ENCODE measurements at places on chromosomes 3 and 15. TPM values are rescaled to one million over a fixed set of nuclear protein-coding genes. Genes with fewer than 3 reads are reported as not detected.
A peak's percentile ranks its signal among the peaks of the same experiment; 100 is the strongest.

DNA sequence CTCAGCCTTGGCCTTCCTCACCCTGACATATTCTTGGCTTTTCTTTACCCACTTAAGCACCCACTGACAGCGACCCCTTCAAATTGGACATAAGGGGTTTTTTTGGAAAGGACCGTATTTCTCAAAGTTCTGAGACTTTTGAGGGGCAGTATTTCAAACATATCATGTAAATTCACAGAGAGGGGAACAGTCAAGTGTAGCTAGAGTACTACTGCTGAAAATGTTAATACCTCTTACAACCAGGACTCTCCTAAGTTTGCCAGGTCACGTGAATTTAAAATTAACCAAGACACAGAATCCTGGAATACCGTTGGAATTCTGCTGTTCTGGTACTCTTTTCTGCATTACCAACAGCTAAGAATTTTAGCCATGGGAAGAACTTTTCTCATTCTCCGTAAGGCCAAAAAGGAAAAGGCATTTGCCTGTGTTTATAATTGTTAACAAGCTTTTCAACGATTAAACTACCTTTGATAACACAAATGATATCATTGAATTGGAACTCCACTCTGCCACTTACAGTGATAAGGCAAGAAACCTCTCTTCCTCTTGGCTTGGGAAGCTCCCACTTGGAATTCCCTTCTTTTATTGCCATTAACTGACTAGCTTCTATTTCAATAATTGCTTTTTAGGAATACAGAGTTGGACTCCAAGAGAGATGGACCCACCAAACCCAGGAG lies 597 bp upstream of the GBE1 start:
- H3K4me3 ChIP-seq: peak overlapping the region; percentile 79
- H3K4me1 ChIP-seq: peaks cover 40% of the 10 kb centered on the region
- H3K36me3 ChIP-seq: peaks cover 28% of the 10 kb centered on the region
- H3K27me3 ChIP-seq: no peaks in the 10 kb centered on the region

DNA sequence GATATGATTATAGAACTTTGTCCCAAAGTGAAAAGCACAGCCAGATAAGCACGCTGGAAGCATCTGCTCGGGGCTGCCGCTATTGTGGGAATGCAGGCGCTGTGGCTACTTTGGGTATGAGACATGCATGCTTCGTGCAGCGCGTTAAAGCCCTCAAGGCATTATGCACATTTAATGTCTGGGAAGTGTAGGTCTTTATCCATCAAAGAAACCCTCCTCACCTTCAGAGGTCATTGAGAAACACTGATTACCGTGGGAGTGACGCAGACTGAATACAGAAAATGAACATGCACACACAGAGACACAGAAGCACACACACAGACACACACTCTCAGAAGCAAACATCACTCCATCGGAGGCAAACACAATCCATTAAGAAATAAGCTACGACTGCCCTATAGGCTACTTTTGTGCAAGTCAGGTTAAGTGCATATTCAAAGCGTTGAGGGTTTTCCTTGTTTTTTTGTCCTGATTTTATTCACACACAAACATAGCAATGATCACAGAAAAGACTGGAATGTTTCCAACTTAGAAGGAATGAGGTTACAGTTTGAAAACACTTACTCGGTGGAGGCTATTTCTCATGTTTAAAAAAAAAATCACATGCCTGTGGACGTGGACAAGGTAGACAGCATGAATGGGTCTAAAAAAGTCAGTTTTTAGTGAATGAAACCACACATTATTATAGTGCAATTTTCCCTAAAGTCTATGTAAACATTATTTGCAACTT lies 68.5 kb downstream of the PLCH1 start:
- no peak for DNase-seq
- H3K27me3 ChIP-seq: peaks cover 2% of the 10 kb centered on the region
- H3K4me3 ChIP-seq: no peak overlapping the region
- H3K4me1 ChIP-seq: no peaks in the 10 kb centered on the region

GRCh38 chr15:70059476-70060213 lies 38.1 kb downstream of the TLE3 start:
- no peaks in the 10 kb centered on the region for H3K4me1 ChIP-seq
- H3K27ac ChIP-seq: peak overlapping the region; percentile 24
- H3K27me3 ChIP-seq: no peaks in the 10 kb centered on the region
- H3K36me3 ChIP-seq: peaks cover 47% of the 10 kb centered on the region

DNA sequence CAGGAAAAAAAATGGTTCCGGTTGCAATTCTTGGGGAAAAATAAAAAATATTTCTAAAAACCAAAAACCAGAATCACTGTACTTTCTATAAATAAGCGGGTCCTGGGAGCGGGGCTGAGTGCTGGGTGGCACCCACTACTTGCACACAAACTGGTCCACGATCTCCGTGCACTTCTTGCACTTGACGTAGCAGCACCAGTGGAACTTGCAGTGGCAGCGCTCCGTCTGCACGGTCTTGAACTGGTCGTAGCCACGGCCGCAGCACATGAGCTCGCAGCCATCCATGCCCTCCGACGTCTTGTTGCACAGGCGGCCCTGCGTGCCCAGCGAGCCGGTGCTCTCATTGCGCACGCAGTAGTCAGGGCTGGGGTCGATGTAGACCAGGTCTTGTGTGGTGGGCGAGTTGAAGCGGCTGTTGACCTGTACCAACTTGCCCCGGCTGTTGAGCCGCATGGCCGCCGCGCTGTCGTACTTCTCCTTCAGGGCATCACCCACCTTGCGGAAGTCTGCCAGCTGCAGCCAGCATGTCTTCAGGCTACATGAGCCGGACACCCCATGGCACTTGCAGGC lies 17.1 kb downstream of the WNT5A start:
- no peaks in the 10 kb centered on the region for H3K4me1 ChIP-seq
- H3K36me3 ChIP-seq: no peaks in the 10 kb centered on the region
- no peaks in the 10 kb centered on the region for H3K27me3 ChIP-seq
- H3K27ac ChIP-seq: no peak overlapping the region

- H3K36me3 ChIP-seq: peaks cover 80% of the 10 kb centered on the region
- peak overlapping the region; percentile 100 for H3K27ac ChIP-seq
- H3K4me3 ChIP-seq: peak overlapping the region; percentile 92
- peak; percentile 65 for DNase-seq
- peaks cover 68% of the 10 kb centered on the region for H3K4me1 ChIP-seq
- H3K27me3 ChIP-seq: no peaks in the 10 kb centered on the region
Measured at GRCh38 chr15:92906563-92907081, 6.5 kb downstream of the CHD2 start.

DNA sequence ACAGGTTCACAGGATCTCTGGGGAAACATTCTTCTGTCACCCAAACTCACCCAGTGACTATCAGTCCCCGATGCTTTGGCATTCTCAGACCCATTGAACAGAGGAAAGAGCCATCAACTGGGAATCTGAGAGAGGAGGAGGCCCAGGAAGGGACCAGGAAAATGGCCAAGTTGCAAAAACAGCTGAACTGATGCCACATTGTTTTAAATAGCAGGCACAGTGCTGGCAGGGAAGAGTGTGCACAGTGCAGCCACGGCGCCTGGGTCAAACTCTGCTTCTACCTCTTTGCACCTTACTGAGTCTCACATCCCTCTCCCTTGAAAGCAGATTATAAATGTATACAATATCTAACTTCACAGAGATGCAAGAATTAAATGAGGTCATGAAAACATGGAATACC lies 66.4 kb downstream of the SRGAP3 start:
- H3K4me1 ChIP-seq: peaks cover 35% of the 10 kb centered on the region
- DNase-seq: no peak
- peaks cover 7% of the 10 kb centered on the region for H3K27me3 ChIP-seq
- no peak overlapping the region for H3K27ac ChIP-seq
- no peak overlapping the region for H3K4me3 ChIP-seq

DNA sequence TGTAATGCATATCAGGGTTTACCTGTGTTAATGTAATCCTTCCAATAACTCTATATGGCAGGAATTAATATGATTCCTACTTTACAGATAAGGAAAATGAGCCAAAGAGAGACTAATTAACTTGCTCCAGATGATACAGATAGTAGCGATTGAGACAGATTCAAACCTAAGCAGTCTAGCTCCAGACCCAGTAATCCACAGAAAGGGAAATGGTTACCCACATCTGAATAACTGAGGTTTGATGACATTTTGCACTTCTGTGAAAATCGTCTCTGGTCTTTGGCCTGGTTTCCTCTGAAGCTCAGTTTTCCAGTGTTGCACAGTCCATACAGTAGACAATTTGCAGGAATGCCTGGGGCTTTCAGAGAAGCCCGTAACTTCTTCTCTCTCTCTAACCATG lies 177.1 kb upstream of the UMPS start:
- H3K27me3 ChIP-seq: peaks cover 64% of the 10 kb centered on the region
- H3K36me3 ChIP-seq: no peaks in the 10 kb centered on the region
- no peak overlapping the region for H3K27ac ChIP-seq
- DNase-seq: no peak
- peaks cover 13% of the 10 kb centered on the region for H3K4me1 ChIP-seq
- H3K4me3 ChIP-seq: no peak overlapping the region

- no peak overlapping the region for H3K4me3 ChIP-seq
- H3K27me3 ChIP-seq: no peaks in the 10 kb centered on the region
- DNase-seq: no peak
- H3K27ac ChIP-seq: no peak overlapping the region
- peaks cover 15% of the 10 kb centered on the region for H3K4me1 ChIP-seq
Measured at GRCh38 chr3:150874666-150875219, 30.5 kb downstream of the MINDY4B start.

- DNase-seq: no peak
- peaks cover 28% of the 10 kb centered on the region for H3K27me3 ChIP-seq
- H3K36me3 ChIP-seq: no peaks in the 10 kb centered on the region
- H3K4me1 ChIP-seq: no peaks in the 10 kb centered on the region
- no peak overlapping the region for H3K4me3 ChIP-seq
Measured at GRCh38 chr15:79035111-79035601, 55.4 kb downstream of the RASGRF1 start.

DNA sequence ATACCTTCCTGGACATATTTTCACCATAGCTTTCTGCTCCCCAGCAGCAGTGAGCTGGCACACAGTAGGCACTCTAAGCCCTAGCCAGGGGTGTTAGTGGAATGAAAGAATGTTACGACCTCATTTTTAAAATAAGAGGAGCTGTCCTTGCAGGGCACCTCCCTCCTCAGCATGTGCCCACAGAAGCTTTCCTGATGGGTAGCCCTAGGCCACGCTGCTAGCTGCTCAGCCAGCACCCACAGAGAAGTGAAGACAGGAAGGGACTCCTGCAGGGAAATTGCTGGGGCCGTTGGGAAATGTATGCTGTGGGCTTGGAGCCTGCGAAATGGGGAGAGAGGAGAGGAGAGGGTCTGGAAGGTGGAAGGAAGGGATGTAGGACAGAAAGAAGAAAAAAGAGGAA lies 87.3 kb upstream of the ANKRD34C start:
- no peak overlapping the region for H3K27ac ChIP-seq
- no peak overlapping the region for H3K4me3 ChIP-seq
- no peak for DNase-seq
- H3K36me3 ChIP-seq: no peaks in the 10 kb centered on the region

- H3K4me3 ChIP-seq: no peak overlapping the region
- H3K27ac ChIP-seq: no peak overlapping the region
- DNase-seq: no peak
- H3K36me3 ChIP-seq: no peaks in the 10 kb centered on the region
Measured at GRCh38 chr3:134132961-134133360, 103.2 kb upstream of the SLCO2A1 start.

- peaks cover 64% of the 10 kb centered on the region for H3K27me3 ChIP-seq
- no peak overlapping the region for H3K4me3 ChIP-seq
- no peak for DNase-seq
- H3K27ac ChIP-seq: no peak overlapping the region
- H3K4me1 ChIP-seq: peaks cover 18% of the 10 kb centered on the region
- no peaks in the 10 kb centered on the region for H3K36me3 ChIP-seq
Measured at GRCh38 chr15:40435710-40436089, 5.1 kb upstream of the BAHD1 start.

- no peaks in the 10 kb centered on the region for H3K36me3 ChIP-seq
- no peak overlapping the region for H3K4me3 ChIP-seq
- DNase-seq: peak; percentile 30
- H3K27ac ChIP-seq: no peak overlapping the region
- no peaks in the 10 kb centered on the region for H3K4me1 ChIP-seq
- H3K27me3 ChIP-seq: peaks cover 6% of the 10 kb centered on the region
Measured at GRCh38 chr15:71800835-71801745, 9.3 kb upstream of the NR2E3 start.

- no peak overlapping the region for H3K27ac ChIP-seq
- H3K4me1 ChIP-seq: no peaks in the 10 kb centered on the region
- H3K27me3 ChIP-seq: peaks cover 35% of the 10 kb centered on the region
- H3K4me3 ChIP-seq: no peak overlapping the region
Measured at GRCh38 chr3:139935866-139936817, 1.2 kb downstream of the CLSTN2 start.

- DNase-seq: no peak
- no peaks in the 10 kb centered on the region for H3K36me3 ChIP-seq
- no peaks in the 10 kb centered on the region for H3K4me1 ChIP-seq
- H3K27ac ChIP-seq: no peak overlapping the region
Measured at GRCh38 chr3:197181741-197182140, 116.7 kb downstream of the DLG1 start.

- no peaks in the 10 kb centered on the region for H3K27me3 ChIP-seq
- H3K4me3 ChIP-seq: no peak overlapping the region
- H3K4me1 ChIP-seq: no peaks in the 10 kb centered on the region
- H3K36me3 ChIP-seq: no peaks in the 10 kb centered on the region
Measured at GRCh38 chr3:173538410-173538809, 140.9 kb downstream of the NLGN1 start.

- no peak overlapping the region for H3K27ac ChIP-seq
- no peak overlapping the region for H3K4me3 ChIP-seq
- H3K4me1 ChIP-seq: no peaks in the 10 kb centered on the region
- DNase-seq: no peak
- H3K36me3 ChIP-seq: no peaks in the 10 kb centered on the region
Measured at GRCh38 chr3:181912384-181912783, 200.7 kb downstream of the SOX2 start.

DNA sequence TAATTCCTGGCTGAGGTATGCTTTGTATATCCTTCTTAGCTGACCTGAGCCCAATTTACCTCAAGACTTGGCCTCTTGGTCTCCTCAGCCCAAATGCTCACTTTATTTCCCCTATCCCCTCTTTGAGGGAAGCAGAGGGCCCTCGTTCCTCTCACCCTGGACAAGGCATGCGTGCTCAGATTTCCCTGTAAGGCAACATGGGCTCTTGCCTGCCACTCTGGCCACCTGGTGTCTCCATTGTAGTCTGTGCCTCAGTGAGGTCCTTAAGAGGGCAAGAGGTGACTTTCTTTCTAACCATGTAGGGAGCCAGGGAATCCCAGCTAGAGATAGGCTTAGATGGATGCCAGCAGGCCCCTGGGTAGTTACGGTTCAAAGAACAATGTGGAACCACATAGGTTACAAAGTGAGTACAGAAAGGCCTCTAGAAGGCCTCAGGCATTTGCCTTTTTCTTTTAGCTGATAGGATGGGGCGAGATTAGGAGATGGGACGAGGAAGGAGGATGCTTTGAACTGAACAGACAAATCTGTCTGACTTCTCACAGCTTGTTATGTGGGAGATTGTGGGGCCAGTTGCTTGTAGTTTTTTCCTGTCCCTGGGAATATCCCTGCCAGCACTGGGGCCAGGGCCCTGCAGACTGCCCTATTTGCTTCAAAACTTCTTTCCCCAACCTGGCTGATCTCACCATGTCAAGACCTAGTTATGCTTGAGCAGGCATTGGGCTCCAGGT lies 1.1 kb upstream of the INTS14 start:
- peak overlapping the region; percentile 82 for H3K4me3 ChIP-seq
- H3K4me1 ChIP-seq: peaks cover 39% of the 10 kb centered on the region
- DNase-seq: no peak
- H3K36me3 ChIP-seq: peaks cover 5% of the 10 kb centered on the region
- no peaks in the 10 kb centered on the region for H3K27me3 ChIP-seq
- H3K27ac ChIP-seq: peak overlapping the region; percentile 76

- no peaks in the 10 kb centered on the region for H3K36me3 ChIP-seq
- peaks cover 1% of the 10 kb centered on the region for H3K27me3 ChIP-seq
- H3K4me3 ChIP-seq: no peak overlapping the region
- DNase-seq: no peak
- no peaks in the 10 kb centered on the region for H3K4me1 ChIP-seq
Measured at GRCh38 chr15:93362203-93362602, 273.2 kb upstream of the RGMA start.

The CHRFAM7A gene
- total RNA-seq: 0.55 TPM

The USP8 gene
- total RNA-seq: 59.9 TPM

All from activated CD4-positive, alpha-beta memory T cell treated with anti-CD3 and anti-CD28 coated beads, Interleukin-2, amount 10 ng/mL, durations not matched to agents 7 days and 5 days (primary cell).